Progenitor cell of endocrine pancreas (in vitro differentiated cells): ENCODE measurements at places on chromosomes 16 and 17.

GRCh38 chr16:64996641-64997040 is 125.2 kb downstream of the CDH11 start:
- no peak for DNase-seq

DNA sequence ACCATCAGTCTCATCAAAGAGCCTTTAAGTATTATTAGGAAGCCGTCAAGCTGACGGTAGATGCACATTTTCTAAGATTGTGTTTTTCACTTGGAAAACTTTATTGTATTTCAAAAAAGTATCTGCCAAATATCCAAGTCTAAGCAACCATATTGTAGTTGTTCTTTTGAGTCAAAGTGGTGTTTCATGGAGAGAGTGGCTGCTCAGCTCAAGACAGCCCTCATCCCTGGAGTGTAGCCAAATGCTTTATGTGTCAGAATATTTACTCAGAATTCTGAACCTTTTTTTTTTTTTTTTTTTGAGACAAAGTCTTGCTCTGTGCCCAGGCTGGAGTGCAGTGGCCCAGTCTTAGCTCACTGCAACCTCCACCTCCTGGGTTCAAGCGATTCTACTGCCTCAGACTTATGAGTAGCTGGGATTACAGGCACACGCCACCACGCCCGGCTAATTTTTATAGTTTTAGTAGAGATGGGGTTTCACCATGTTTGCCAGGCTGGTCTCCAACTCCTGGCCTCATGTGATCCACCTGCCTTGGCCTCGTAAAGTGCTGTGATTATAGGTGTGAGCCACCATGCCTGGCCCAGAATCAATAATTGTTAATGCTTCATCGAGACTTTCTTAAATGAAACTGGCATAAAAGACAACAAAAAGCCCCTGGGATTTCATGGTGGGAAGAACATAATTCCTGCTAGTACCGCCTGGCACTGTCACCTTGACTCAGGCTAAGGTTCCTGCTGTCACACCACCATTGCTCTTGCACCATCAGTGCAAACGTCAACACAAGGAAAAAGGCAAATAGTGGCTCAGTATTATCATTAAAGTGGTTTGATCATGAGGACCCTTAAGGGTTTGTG is 45.5 kb downstream of the PRKCA start:
- DNase-seq = no peak

GRCh38 chr16:2167068-2167638 is 11.6 kb downstream of the TRAF7 start:
- no peak for DNase-seq

GRCh38 chr17:77245162-77245926 is 104.6 kb downstream of the SEC14L1 start:
- no peak for DNase-seq

DNA sequence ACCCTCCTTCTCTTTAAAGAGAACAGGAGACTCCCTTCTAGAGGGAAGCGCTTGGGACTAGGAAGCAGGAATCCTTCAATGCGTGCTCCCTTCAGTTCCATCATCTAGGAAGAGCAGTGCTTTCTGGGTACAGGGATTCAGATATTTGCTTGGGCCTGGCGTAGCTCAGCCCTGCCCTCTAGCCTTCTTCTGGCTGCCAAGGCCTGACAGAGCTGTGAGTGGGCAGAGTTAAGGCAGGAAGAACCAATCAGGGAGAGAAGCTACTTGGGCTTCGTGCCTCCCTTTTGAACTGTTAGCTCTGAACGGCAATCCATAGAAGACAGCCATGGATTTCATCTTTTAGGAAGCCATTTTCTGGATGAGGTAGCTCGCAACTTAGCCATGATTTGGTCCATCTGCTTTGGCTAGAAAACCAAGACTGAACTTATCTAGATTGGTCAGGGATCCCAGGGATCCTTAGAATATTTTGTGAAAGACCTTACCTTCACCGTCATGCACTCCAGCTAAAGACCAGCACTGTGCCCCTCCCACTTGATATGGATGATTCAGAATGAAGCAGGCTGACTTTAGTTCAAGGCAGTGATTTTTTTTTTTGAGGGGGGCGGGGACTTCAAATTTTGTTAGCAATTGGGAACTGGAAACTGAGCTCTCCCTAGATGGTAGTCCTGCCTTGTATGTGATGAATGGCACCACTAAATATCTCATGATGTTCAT is 2.5 kb upstream of the CORO6 start:
- no peak for DNase-seq

GRCh38 chr16:13992322-13992721 is 72.4 kb downstream of the ERCC4 start:
- DNase-seq = no peak

DNA sequence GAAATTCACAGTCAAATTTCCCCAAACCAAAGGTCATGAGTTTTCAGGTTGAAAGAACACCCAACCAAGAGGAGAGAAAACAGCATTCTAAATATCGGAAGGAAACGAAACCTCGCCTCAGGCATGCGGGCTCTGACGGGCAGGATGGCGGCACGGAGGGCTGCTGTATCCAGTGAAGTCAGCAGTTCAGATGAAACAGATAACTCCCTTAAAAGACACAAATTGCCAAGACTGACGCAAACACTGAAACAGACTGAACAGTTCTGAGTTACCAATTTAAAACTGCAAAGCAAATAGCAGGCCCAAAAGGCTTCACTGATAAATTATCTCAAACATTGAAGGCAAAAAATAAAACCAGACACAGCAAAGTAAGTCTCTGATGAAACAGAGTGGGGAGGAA is 20.6 kb upstream of the CDH15 start:
- no peak for DNase-seq

DNA sequence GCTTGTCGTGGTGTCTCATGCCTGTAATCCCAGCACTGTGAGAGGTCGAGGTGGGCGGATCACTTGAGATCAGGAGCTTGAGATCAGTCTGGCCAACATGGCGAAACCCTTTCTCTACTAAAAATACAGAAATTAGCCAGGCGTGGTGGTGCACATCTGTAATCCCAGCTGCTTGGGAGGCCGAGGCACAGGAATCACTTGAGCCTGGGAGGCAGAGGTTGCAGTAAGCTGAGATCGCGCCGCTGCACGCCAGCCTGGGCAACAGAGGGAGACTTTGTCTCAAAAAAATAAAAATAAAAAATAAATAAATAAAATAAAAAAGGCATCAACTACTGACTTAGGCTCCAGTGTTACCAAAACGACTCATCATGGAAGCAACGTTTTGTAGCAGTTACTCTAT is 115.5 kb downstream of the PLCG2 start:
- no peak for DNase-seq

DNA sequence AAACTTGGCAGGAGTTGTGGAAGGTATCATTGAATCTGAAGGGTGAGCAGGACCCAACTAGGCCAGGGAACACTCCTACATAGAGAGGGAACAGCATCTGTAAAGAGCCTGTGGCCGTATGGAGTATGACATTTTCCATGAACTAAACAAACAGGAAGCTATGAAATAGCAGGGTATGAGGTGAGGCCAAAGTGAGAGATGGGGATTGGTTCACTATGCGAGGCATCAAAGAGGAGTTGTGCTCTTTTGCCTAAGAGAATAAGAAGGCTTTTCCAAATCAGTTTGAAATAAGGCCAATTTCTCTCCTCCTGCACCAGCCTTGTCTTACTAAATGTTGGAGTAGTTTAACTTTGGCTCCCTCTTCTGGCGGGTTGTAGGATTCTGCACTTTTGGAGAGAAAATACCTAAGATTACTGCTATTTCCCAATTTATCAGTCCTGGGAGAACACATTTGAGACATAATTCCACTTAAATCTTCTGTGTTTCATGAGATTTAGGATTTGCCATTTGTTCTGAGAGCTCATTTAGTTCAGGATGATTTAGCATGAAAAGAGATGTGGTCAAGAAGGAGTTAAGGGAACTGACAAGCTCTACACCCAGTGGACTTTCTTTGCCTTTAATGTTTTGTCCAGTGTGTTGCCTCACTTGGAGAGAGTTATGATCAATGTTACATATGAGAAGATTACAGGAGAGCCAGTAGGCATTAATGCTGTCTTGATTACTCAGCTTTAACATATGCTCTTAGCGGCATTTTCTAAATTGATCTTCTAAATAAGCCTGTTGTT is 55.4 kb downstream of the TNRC6C start:
- no peak for DNase-seq

DNA sequence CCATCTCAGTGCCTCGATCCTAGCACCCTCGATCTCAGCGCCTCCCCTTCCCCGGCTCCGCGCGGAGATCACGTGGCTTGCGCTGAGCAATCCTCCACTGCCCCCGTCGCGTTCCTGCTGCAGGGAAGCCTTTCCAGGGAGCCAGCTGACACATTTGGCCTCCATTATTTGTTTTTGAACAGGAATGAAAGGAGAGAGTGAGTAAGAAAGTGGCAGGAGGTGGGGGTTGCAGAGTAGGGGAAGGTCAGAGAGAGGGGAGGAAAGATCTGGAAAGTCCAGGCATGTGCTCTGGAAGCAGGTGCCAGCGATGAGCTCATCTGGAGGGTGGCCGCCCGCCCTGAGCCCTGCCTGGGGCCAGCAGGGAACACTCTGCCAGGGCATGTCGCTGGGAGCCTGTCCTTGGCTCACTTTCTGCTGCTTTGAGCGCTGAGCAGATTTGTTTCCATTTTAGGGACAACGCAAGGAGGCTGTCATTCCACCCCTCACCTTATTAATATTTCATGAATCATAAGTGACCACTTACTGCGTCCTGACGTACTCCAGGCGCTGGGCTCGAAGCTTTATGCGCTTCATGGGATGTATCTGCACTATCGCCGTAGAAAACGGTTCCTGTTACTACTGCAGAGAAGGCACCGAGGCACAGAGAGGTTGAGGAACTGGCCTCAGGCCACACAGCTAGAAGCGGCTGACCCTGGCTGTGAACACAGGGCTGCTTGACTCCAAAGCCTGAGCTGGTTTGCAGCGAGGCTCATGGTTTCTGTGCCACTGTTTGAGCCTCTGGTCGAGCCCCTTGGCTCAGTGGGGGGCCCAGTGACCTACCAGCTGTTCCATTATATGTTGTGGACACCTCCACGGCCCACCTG is 283.1 kb downstream of the SEC14L1 start:
- DNase-seq = no peak

- no peak for DNase-seq
These were observed 49.7 kb downstream of the ZNRF1 start for GRCh38 chr16:75048530-75048929.

DNA sequence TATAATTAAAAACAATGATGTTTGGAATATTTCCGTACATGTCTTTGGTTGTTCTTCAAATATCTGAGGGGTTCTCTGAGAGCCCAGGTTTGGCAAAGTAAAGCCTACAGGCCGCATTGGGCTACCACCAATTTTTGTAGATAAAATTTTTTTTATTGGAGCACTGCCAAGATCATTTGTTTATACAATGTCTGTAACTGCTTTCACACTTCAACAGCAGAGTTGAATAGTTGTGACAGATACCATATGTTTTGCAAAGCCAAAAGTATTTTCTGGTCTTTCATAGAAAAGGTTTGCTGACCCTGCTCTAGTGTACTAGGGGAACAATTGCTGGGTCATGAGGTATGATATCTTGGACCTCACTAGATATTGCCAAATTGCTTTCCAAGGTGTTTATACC is 10.5 kb downstream of the PPM1D start:
- no peak for DNase-seq

DNA sequence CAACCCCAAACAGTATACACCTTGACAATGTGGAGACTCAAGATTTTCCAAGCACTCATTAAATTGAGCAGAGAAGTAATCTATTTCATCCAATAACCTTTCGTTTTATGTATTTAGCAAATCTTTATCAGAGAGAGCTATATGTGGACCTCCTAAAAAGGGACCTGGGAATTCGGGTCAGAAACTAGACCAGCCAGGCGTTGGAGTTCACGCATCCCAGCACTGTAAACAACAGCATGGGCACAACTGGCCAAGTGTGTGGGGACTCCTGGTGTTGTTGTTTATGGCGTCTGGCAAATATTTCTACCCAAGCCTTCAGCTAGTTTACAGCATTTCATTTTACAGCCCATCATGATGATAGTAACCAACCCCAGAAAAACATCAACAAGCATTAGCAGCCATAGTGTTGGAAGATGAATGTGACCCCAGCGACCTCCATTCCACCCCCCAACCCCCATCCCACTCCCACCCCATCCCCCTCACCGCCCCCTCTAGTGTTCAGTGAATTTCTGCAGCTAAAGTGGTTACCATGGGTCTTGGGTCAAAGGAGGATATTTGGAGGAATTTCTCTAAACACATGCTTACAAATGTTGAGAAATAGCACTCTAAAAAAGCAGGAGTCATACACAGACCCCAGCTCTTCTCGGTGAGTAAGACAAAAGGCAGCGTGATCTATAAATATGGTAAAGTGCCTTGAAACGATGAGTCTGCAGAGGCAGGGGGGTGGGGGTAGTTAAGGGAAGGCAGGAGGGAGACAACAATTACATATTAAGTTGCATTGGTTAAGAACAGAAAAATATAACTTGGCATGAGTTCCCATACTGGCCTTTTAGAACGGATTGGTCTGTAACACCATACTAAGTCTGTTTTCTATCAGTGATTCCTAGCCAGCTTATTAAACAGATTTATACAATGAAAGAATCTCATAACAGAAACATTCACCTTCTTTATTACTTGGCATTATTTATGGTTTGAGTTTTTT is 91.4 kb upstream of the TBX2 start:
- DNase-seq = no peak

DNA sequence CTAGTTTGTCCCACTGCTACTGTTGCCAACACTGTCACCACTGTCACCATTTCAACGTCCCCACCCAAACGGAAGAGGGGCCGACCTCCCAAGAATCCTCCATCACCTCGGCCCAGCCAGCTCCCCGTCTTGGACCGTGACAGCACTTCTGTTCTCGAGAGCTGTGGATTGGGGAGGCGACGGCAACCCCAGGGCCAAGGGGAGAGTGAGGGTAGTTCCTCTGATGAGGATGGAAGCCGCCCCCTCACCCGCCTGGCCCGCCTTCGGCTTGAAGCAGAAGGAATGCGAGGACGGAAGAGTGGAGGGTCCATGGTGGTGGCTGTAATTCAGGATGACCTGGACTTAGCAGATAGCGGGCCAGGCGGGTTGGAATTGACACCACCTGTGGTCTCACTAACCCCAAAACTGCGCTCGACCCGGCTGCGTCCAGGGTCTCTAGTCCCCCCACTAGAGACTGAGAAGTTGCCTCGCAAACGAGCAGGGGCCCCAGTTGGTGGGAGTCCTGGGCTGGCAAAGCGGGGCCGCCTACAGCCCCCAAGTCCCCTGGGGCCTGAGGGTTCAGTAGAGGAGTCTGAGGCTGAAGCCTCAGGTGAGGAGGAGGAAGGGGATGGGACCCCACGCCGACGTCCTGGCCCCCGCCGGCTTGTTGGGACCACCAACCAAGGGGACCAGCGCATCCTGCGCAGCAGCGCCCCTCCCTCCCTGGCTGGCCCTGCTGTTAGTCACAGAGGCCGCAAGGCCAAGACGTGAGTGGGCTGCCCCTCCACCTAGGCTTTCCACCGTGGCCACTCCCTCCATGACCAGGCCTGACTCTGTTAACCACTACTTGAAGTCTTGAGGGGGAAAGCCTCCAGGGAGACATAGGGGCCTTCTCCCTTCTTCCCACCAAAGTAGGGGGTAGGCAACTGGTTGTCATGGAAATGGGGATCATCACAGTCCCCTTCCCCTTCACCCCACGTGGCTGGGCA is 9.0 kb upstream of the PHKG2 start:
- DNase-seq = no peak
